ENCODE measurements at places on chromosomes 1 and 21. TPM values are rescaled to one million over a fixed set of nuclear protein-coding genes. Genes with fewer than 3 reads are reported as not detected.

- DNase-seq, result no peak
- peak overlapping the region; percentile 79 for H3K27ac ChIP-seq
- H3K4me3 ChIP-seq, result peak overlapping the region; percentile 18
Observed at GRCh38 chr1:87044424-87044823, 130.0 kb downstream of the HS2ST1 start.

Gene MTARC2
- not detected for total RNA-seq

Gene TMEM183A
- 80.3 TPM for total RNA-seq

Gene ADORA1
- total RNA-seq, result not detected

Gene PTGFRN
- 28.0 TPM for total RNA-seq

Gene SPTA1
- total RNA-seq, result not detected

DNA sequence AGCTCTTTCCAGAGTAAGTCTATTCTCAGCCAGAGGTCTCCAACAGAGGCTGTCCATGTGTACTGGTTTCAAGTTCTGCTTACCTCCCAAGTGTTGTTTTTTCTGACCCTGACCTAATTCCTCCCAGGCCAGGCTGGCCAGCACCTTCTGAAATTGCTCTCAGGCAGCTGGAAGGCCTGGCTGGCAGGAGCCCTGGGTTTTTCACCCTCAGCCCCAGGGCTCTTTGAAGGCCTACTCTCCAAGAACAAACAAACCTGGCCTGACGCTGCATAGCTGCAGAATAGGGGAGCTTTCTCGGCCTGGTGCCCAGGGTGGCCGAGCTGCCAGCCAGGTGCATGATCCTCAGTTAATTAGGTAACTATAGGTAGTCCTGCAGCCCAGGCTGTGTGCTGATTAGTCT lies 147.5 kb downstream of the CACNA1E start:
- H3K27me3 ChIP-seq, result peaks cover 27% of the 10 kb centered on the region
- no peak for DNase-seq
- no peaks in the 10 kb centered on the region for H3K36me3 ChIP-seq
- no peak overlapping the region for H3K4me3 ChIP-seq
- no peaks in the 10 kb centered on the region for H3K4me1 ChIP-seq

Gene RGS4
- total RNA-seq, result not detected

Gene PTPRC
- total RNA-seq, result 689 TPM

DNA sequence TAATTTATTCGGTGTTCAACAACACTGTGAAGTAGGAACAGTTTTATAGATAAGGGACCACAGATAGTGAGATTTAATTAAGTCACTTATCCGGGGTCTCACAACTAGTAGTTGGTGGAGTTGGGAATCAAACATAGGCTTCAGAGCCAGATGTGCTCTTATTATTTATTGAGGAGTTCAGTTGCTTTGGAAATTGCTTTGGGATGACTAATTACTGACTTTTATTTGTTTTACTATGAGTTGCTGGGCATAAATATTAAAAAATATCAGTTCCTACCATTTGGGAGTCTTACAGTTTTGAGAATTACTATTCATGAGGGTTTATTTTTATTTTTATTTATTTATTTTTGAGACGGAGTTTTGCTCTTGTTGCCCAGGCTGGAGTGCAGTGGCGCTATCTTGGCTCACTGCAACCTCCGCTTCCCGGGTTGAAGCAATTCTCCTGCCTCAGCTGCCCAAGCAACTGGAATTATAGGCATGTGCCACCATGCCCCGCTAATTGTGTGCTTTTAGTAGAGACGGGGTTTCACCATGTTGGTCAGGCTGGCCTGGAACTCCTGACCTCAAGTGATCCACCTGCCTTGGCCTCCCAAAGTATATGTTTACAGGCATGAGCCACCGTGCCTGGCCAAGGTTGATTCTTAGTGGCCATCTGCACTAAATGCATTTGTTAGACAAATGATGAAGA lies 27.7 kb downstream of the THRAP3 start:
- DNase-seq, result no peak
- H3K27ac ChIP-seq, result no peak overlapping the region
- no peaks in the 10 kb centered on the region for H3K27me3 ChIP-seq
- peaks cover 63% of the 10 kb centered on the region for H3K4me1 ChIP-seq

Gene GPN2
- total RNA-seq, result 20.7 TPM

- no peaks in the 10 kb centered on the region for H3K27me3 ChIP-seq
- DNase-seq, result no peak
- H3K4me3 ChIP-seq, result no peak overlapping the region
- no peaks in the 10 kb centered on the region for H3K36me3 ChIP-seq
- no peak overlapping the region for H3K27ac ChIP-seq
Observed at GRCh38 chr1:23408797-23409290, 15.7 kb downstream of the TCEA3 start.

DNA sequence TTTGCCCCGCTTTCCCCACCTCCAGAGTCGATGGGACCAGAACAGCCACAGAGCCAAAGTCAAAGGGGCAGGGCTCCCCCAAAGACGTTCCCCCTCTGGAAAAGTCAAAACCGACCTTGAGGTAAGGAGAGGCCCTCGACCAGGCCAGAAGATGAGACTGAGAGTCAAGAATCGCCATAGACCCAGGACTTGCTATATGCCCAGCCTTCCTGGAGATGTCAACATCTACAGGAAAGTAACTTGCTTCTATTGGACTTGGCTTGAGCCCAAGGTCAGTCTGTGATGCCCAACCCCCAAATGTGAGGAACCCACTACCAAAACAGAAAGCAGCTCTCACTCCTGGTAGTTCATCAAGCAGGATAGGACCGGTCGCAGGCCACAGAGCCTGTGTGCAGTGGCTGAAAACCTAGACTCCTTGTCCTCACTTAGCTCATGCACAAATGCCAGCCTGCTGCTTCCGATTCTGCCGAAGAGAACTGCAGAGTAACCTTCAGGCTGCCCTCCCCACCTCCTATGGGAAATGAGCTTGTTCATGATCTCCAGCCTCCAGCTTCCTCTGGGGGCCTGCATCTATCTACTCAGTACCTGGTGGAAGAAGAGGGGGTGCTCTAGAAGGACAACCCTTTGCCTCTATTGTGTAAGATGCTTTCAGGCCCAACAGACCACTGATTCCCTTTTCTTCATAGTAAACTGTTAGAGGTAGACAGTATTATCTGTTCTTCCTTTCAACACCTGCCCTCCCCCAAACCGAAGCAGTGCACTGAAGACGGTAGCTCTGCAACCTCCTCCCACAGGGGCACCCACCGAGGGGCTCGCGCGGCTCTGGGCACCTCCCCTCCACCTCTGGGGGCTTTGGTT lies 1.4 kb downstream of the ACOT7 start:
- no peak for DNase-seq
- no peaks in the 10 kb centered on the region for H3K27me3 ChIP-seq
- H3K27ac ChIP-seq, result no peak overlapping the region
- H3K4me3 ChIP-seq, result peak overlapping the region; percentile 78
- peaks cover 4% of the 10 kb centered on the region for H3K36me3 ChIP-seq

Gene OPRD1
- total RNA-seq, result not detected

DNA sequence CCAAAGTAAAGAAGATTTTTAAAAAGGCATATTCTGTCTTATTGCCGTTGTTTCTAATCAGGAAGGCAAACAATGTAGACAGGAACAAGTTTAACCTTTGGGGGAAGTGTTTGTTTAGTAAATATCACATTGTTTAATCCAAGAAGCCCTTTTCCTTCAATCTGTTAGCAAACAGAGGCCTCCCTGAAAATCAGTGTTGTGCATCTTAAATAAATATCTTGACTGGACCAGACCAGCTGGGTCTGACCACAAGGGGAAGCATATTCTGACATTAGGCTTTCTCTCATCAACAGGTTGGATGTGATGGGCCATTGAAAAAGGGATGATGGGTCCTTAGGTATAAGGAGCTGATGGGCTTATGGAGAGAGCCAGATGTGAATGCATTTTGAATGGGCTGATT lies 81.8 kb upstream of the SGIP1 start:
- H3K27ac ChIP-seq, result no peak overlapping the region
- DNase-seq, result no peak
- H3K4me3 ChIP-seq, result no peak overlapping the region
- H3K36me3 ChIP-seq, result no peaks in the 10 kb centered on the region

DNA sequence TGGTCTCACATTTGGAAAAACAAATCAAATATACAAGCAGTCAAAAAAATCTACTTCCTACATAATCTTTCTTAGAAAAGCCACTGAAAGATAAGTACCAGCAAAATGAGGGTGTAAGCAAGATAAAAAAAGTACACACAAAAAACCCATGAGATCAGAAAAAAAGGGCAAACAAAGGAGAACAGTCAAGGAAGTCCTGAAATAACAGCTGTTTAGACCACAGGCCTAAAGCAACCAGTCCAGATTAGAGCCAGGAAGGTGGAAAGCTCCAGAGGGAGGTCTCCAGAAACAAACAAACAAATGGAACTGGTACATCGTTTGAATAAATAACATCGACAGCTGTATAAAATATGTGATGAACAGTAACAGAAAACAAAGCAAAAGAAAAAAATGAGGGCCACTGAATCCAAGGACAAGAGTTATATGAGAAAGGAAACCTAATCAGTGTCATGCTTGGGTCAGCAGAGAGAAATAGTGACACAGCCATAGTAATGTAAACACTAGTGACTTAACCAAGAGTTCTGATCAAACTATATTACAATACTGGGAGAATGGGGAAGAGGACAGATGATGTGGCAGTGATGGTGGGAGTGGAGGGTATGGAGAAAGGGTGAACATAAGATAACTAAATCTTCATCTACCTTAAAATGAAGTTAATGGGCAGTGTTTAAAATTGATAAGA lies 67.5 kb downstream of the NVL start:
- no peak overlapping the region for H3K27ac ChIP-seq
- peaks cover 14% of the 10 kb centered on the region for H3K4me1 ChIP-seq
- H3K27me3 ChIP-seq, result no peaks in the 10 kb centered on the region
- no peak for DNase-seq
- peaks cover 12% of the 10 kb centered on the region for H3K36me3 ChIP-seq

GRCh38 chr1:116556289-116557006 lies 14.4 kb downstream of the CD58 start:
- no peaks in the 10 kb centered on the region for H3K36me3 ChIP-seq
- no peak overlapping the region for H3K4me3 ChIP-seq
- peak; percentile 82 for DNase-seq
- no peaks in the 10 kb centered on the region for H3K27me3 ChIP-seq
- peak overlapping the region; percentile 78 for H3K27ac ChIP-seq

GRCh38 chr1:96329121-96329520 lies 392.5 kb upstream of the PTBP2 start:
- H3K27me3 ChIP-seq, result no peaks in the 10 kb centered on the region
- no peaks in the 10 kb centered on the region for H3K4me1 ChIP-seq
- H3K27ac ChIP-seq, result no peak overlapping the region
- H3K36me3 ChIP-seq, result no peaks in the 10 kb centered on the region
- H3K4me3 ChIP-seq, result no peak overlapping the region

- no peak overlapping the region for H3K4me3 ChIP-seq
- no peak for DNase-seq
- no peaks in the 10 kb centered on the region for H3K27me3 ChIP-seq
Observed at GRCh38 chr1:3410142-3410925, 44.1 kb upstream of the ARHGEF16 start.

Data from activated naive CD4-positive, alpha-beta T cell treated with anti-CD3 and anti-CD28 coated beads for 36 hours (primary cell).